Cerebellar nuclear complex (tissue), 1 donor: ENCODE measurements at places on chromosomes 7 and 10.

GRCh38 chr7:50359258-50359994, 54.9 kb downstream of the IKZF1 start:
- no peak for DNase-seq

DNA sequence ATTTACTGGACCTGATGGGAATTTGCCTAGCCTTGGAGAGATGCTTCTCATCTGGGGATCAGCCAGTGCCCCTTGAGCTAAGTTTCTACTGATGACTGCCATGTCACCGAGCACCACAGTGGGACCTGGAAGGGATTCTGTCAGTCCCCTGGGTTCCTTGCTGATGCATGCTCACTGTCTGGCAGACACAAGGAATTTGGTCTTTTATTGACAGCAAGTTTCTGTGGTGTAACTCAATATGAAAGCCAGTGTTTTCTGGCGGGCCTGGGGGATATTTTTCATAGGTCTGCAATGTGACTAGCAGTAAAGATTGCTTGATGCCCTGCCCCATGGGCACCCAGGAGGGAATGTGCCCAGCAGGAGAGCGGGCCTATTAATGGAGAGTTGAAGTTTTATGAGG, 30.7 kb downstream of the MAP3K8 start:
- DNase-seq, result no peak

GRCh38 chr10:103793920-103794883, 61.2 kb downstream of the SH3PXD2A start:
- DNase-seq, result no peak

- no peak for DNase-seq
Observed at GRCh38 chr10:91698258-91698657, 65.4 kb upstream of the PPP1R3C start.

DNA sequence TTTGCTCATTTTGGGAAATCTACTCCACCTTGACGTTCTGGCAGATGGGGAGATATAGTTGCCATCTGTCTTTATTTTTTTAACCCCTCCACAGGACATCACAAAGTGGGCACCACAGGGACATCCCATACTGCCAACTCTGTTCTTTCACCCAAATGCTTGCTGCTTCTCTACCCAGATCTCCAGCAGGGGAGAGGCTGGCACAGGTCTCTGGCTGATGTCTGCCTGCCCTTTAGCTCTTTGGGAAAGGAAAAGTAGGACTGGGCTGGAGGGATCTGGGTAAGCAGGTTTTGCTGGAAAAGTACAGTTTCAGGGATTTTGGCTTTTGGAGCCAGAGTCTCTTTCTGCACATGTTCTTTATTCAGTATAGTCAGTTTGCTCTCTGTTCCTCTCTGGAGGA, 156.7 kb downstream of the ANLN start:
- DNase-seq, result peak; percentile 97

GRCh38 chr7:157481389-157481788, 144.6 kb downstream of the DNAJB6 start:
- DNase-seq, result no peak

DNA sequence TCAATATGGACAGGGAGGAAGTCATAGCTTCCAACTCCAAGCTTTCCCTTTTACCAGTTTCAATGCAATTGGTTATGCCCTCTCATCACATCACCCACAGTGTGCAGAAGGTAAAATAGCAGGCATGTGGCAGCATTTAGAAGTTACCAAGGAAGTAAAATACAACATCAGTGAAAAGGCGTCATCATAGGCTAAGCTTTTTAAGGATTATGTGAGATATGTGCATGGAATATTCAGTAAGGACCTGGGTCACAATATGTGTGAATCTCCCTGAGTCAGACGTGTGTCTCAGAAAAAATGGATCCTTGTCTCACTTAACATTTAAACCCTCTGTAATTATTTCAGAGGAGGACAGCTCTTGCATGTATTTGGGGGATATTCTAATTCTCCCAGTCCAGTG, 522.8 kb upstream of the POM121L12 start:
- DNase-seq, result no peak

DNA sequence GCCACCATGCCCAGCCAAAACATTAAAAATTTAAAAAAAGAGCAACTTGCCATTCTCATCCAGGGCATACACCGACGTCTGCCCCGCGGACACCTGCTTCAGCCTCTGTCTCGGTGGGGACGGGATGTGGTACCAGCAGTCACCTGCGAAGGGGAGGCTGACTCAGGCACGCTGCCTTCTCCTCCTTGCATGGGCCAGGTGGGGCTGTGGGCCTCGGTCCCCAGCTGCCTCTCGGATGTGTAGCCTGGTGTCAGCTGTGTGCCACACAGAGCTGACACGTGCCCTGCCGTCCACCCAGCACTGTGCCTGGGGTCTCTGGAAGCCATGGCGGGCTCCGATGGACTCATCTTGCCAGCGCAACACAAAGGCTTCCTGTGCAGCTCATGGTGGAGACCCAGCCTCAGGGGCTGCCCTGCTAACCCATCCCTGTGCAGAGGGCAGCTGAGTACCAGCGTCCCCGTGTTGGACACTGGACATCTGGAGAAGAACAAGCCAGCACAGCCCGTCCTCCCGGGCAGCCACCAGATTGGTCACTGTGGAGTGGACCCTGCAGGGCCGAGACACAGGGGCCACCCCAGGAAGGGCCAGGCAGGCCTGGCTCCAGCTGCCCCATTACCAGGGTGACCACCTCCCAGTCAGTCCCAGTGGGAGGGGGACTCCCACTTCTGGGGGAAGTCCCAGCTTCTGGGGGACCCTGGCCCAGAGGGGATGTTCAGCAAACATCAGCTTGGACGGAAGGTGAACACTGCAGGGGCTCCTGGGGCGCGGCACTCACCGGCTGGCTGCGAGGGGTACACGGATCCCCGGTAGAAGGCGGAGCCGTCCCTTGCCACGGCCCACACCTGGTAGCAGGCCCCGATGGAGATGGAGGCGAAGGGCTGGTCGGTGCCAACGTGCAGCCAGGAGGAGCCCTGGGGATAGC, 10.6 kb downstream of the BHLHA15 start:
- DNase-seq, result no peak

GRCh38 chr7:87510411-87510875, 35.0 kb upstream of the ABCB4 start:
- DNase-seq, result no peak

- DNase-seq, result no peak
Observed at GRCh38 chr7:101519324-101520023, 109.6 kb downstream of the MYL10 start.

DNA sequence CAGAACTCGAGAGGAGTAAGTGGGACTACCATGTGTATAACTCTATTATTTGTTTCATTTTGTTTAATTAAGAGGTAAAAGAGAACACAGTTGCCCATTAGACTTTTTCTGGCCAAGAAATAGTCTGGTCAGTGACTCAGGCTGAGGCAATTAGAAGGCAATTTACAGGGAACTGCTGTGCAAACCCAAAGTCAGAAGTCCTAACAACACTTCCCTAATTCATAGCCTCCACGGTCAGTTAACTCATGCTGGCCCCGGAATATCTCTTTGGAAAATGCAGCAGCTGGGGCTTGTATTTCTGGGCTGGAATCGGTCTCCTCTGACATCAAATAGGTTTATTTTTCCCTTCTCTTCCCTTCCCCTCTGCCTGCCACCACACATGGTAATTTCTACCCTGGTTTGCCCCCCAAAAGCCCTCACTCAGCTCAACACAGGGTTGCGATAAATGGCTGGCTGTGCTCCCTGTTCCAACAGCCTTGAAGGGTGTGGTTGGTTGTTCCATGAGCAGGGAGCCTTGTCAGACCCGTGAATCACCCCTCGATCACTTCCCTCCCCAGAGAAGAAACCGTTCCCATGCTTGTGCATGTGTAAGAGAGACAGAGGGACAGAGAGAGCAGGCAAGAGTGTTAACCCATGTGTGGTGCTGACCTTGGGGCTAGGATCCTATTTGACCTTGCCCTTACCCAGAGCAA, 5.3 kb downstream of the SH3PXD2A start:
- DNase-seq, result no peak

GRCh38 chr10:47286116-47286505, 13.9 kb upstream of the GDF10 start:
- no peak for DNase-seq

DNA sequence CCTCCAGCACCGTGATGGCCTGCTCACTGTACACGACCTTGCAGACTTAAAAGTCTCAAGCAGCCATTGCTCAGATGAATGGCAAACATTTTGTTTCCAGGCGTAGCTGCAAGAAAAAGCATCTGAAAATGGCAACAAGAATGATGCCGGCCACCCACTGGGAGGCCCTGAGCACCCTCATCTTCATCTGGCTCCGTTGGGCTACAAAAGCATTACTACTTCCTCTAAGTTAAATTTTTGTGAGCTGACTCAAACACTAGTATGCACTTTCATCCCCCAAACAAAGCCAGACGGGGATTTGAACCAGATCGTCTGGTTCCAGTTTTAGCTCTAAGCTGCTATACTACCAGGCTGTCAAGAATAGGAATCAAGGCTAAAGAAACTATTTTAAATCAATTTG, 116.6 kb upstream of the CDK1 start:
- DNase-seq, result no peak

GRCh38 chr10:63137306-63137705, 4.2 kb downstream of the NRBF2 start:
- DNase-seq, result no peak

DNA sequence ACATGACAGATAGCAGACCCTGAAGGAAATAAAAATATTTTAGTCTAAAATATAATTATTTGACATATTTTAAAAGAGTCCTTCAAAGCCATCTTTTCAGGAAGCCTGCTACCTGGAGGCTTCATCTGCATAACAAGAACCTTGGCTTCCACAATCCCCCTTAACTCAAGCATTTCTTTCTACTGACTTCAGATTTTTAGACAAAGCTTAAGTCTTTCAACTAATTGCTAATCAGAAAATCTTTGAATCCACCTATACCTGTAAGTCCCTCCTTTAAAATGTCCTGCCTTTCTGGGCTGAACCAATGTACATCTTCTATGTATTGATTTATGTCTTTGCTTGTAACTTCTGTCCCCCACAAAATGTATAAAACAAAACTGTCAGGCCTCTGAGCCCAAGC, 23.5 kb upstream of the PRF1 start:
- DNase-seq, result no peak

- no peak for DNase-seq
Observed at GRCh38 chr10:98236862-98237261, 31.1 kb downstream of the LOXL4 start.
